Mesenteric fat pad (tissue), 1 donor: ENCODE measurements at places on chromosomes 16 and 17. TPM values are rescaled to one million over a fixed set of nuclear protein-coding genes. Genes with fewer than 3 reads are reported as not detected.

The CEP95 gene
- total RNA-seq = 26.8 TPM

The ALOX15B gene
- 2.9 TPM for total RNA-seq

The SOX8 gene
- 1.3 TPM for total RNA-seq

The SOX9 gene
- 2.2 TPM for total RNA-seq

The CDK3 gene
- 4.3 TPM for total RNA-seq

The AGRP gene
- not detected for total RNA-seq

The RAB26 gene
- not detected for total RNA-seq

The NPTX1 gene
- not detected for total RNA-seq

The CDH11 gene
- total RNA-seq = 23.7 TPM
